ENCODE measurements at places on chromosomes 7 and 10. TPM values are rescaled to one million over a fixed set of nuclear protein-coding genes. Genes with fewer than 3 reads are reported as not detected.

ADCK2 gene
- 24.4 TPM for total RNA-seq

TMEM139 gene
- total RNA-seq = 0.29 TPM

PIP gene
- not detected for total RNA-seq

GIGYF1 gene
- 40.5 TPM for total RNA-seq

DNAJC12 gene
- 8.8 TPM for total RNA-seq

NMT2 gene
- 21.8 TPM for total RNA-seq

MEST gene
- total RNA-seq = 0.83 TPM

HERC4 gene
- total RNA-seq = 59.0 TPM

BNIP3 gene
- total RNA-seq = 86.9 TPM

LRGUK gene
- total RNA-seq = 0.07 TPM
